Suppressor macrophage (primary cell): ENCODE measurements at places on chromosomes 1 and 21.

DNA sequence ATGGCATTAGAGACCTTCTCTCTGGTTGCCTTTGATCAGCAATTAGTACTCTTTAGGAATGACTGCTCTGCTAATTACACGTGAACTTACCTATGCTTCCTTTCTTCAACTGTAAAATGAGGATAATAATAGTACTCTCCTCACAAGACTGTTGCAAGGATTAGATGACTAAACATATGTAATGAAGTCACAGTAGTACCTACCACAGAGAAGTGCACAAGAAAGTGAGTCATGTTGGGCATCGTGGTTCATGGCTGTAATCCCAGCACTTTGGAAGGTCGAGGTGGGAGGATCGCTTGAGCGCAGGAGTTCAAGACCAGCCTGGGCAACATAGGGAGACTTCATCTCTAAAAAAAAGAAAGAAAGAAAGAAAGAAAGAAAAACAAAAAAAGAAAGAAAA lies 68.1 kb upstream of the AK4 start:
- DNase-seq: peak; percentile 31

DNA sequence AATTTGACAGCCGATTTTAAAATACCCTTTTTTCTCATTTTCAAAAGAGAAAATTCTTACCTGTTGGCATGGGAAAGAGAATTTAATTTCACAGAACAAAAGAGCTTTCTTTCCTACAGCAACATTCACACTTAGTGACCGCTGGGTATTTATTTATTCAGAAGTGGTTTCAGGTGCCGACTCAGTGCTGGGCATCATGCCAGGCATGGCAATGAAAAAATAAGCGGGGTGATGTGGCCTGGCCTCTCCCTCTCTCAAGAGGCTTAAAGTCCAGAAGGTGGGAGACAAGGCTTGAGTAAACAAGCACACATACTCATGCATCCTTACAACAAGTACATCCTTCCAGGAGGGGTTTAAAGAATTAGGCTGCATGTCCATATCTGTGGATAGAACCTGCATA lies 4.1 kb upstream of the PCP4 start:
- no peak for DNase-seq

DNA sequence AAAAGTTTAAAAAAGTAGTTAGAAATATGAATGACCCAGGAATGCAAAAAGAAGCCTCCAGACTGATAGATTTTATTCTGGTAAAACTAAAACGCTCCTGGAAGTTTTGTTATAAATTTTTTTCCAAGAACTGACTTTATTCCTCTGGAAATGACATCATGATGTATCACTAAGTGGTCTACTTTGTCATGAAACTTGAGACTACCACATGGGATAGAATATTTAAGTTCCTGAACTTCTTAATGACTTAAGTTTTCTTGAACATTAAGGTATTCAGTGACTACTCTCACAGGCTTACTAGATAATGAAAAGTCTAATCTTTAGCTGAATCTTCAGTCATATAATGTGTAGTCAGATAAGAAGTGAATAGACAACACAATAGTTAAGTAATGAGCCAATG lies 842.2 kb downstream of the USP25 start:
- DNase-seq: no peak

DNA sequence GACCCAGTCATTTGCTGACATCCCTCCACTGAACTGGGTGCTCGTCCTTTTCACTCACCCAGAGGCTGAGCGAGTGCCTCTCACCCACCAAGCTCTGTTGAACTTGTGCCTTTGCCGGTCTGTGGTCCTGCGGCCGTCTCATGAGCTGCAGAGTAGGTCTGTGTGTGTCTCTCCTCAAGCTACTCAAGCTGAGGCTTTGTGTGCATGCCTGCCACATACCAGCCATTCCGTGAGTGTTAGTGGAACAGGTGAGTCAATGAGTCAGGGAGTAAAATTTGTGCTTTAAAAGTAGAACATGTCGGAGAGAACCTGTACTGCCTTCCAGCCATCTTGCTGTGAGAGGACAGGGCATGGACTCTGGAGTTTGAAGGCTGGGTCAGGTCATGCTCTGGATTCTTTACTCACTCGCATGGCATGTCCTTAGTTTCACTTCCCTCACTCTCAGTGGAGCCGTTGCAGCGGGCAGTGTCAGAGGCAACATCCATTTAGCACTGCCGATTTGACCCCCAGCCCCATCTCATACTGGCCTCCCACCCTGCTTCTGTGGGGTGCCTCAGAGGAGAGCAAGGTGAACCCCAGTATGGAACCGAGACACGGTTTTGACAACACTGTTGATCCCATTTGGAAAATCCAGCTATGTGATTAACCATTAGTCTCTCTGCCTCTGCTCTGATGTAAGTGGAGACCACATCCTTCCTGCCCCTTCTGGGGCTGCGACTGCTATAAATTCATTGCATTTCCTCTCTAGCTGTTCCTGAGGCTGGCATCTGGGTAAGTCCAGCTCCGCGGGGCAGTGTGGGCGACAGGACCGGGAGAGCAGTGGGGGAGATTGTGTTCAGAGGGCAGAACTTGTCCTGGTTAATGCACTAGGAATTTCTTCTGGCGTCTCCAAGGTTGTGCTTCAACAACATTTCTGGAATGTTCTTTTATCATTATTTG lies at the start of gene NLRP3:
NLRP3 (plus strand) TSS at position 751 of the 939 bp plus-strand sequence. CDS start 2,628 bp downstream, outside the sequence.
- DNase-seq: peak; percentile 92

DNA sequence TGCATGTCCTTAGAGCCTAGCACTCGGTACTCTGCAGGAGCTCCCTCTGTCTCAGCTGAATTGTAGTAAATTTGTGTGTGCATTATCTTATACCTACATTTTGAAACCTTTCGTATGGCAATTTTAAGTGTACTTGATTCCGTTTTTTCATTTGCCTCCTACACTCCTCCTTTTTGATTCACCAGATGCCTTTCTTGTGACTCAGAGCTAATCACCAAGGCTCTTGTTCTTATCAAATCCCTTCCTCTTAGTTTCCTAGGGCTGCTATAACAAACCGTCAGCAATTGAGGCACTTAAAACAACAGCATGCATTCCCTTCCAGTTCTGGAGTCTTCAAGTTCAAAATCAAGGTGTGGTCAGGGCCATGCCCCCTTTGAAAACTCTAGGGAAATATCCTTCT lies 261.0 kb downstream of the ASTN1 start:
- no peak for DNase-seq

DNA sequence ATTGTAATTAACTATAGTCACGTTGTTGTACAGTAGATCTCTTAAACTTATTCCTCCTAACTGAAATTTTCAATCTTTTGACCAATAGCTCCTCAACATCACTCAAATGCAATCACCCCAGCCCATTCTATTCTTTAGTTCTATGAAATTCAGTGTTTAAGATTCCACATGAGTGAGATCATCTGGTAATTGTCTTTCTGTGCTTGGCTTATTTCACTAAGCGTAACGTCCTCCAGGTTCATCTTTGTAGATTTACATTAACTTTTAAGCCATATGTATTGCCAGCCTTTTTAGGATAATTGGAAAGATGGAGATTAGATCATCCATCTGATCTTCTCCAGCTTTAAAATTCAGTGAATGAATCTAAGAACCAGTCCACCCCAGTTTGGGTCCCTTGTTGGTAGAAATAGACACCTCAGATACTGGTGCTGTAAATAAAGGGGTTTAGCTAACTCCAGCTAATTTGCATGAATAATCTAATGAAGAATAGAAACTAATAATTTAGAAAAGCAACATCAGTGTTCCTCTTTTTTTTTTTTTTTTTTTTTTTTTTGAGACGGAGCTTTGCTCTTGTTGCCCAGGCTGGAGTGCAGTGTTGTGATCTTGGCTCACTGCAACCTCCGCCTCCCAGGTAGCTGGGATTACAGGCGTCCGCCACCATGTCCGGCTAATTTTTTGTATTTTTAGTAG lies 7.0 kb downstream of the S100A10 start:
- DNase-seq: no peak

- no peak for DNase-seq
These were observed 229.5 kb downstream of the TOMM20 start for GRCh38 chr1:234899041-234899729.

- DNase-seq: no peak
These were observed 17.8 kb upstream of the OVAAL start for GRCh38 chr1:180540697-180541594.

GRCh38 chr1:60899464-60899863 lies 182.9 kb upstream of the NFIA start:
- no peak for DNase-seq

- DNase-seq: peak; percentile 23
These were observed 49.2 kb upstream of the PAX7 start for GRCh38 chr1:18581420-18581880.

DNA sequence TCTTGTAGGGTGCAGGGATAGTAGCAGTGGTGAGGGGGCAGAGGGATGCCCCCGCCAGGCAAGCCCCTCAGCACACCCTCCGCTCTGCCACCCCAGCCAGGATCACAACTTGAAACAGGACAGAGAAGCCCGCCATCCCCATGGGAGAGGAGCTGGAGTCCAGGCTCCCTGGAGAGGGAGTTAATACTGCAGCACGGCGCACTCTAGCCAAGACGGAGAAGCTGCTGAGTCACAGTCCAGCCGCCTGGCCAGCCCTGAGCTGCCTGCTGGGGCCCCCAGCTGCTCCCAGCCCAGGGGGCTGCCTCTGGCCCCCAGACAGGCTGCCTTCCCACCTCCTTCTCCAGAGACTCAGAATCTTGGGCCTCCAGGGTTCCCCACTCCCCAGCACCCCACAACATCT lies 87.2 kb downstream of the SYT2 start:
- DNase-seq: peak; percentile 42

DNA sequence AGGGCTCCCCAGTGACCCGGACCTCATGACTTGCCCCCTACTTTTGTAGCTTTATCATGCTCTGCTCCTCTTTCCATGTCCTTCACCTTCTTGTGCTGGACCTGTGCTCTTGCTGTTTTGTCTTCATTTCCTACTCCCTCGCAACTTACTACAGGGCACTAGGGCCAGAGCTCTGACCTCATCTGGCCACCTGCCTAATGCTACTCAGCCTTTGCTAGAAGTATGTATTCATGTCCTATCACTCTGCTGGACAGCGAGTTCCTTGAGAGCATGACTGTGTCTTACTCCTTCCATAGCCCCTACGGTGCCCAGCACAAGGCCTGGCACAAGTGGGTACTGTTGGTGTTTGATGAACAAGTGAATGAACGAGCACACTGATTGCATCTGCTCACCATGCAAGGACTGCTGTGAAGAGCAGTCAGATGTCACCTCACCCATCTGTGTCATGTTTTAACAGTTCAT lies 1.9 kb downstream of the MTFR1L start:
- no peak for DNase-seq

DNA sequence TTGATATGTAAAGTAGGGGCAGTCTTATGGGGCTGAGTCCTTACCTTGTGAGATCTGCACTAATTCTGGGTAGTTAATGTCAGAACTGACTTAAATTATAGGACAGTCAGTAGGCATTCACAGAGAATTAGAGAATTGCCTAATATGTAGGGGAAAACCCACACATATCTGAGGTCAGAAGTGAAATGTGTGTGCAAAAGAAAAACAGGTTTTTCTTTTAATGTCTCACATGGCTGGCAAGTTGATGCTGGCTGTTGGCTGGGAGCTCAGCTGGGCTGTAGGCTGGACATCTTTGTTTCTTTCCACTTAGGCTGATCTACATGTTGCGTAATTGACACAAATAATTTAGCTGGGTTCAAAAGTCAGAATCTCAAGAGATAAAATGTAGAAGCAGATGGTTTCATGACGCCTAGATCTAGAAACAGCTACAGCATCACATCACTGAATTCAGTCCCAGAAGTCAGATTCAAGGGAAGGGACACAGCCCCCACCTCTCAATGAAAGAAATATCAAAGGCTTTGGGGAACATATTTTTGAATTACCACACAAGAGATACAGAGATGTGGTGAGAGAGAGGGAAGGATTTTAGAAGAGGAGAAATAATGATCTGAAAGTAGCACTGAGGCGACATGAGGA lies 98.9 kb downstream of the TNFSF18 start:
- no peak for DNase-seq

DNA sequence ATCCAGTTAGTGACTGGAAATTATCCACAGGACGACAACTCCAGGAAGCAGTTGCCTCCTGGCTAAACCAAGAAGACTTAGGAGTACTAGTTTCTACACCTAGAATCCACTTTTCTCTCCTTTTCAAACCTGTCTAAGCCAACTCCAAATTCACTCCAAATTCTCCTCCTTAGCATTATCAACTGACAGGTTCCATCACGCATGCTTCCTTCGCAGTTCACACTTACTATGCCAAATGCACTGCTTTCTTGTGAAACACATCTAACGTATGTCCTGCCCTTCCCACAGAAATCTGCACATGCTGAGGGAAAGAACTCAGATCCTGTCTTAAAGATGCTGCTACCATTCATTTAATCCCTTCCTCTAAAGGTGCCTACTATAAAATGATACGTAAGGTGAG lies 225.9 kb downstream of the RERE start:
- no peak for DNase-seq

DNA sequence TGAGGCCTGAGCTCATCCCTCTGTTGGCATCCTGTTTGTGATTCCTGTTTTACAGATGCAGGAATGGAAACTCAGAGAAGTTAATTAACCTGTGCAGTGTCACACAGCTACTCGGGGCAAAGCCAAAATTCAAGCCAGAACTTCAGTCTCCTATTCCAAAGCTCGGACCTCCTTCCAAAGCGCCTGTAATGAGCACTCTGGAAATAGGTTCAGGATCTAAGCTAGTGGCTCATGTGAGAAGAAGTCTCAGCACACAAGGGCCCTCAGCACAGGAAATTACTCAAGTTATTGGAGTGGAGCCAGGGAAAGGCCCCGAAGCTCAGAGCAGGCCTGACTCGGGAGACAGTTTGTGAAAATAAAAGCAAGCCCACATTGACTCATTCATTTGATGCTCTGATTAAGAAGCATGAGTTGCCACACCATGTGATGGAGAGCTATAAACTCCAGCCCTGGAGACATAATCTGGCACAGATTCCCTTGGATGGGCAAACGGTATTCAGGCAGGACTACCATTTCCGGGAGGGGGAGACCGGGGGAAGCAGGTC lies 50.6 kb upstream of the LYST start:
- peak; percentile 93 for DNase-seq

DNA sequence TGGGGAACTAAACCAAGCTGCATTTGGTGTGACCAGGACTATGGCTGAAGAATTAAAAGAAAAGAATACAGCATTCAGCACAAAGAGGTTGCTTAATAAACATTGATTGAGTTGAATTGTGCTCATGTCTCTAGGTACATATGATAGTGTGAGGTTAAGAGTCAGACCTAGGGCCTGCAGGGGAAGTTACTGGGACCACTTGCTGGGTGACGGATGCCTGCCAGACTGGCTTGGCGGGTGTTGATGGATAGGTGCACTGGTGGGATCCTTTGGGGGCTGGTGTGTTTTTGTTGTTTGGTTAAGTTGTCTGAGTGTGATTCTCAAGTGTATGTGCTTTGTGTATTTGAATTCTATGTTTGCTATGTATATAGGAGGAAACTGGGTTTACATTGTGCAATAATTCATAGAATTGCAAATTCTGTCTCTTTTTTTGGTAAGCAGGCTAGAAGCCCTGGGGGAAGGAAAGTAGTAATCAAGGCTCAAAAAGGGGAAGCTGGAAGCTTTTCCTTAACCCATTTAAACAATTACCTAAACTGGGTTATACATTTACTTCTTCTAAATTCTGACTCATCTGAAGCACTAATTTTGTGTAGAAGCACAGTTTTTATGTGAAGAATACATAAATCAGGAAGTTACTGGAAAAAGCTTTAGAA lies 1.8 kb downstream of the CD101 start:
- DNase-seq: peak; percentile 97
